NB4 (cell line): ENCODE measurements at places on chromosomes 2 and 18.

DNA sequence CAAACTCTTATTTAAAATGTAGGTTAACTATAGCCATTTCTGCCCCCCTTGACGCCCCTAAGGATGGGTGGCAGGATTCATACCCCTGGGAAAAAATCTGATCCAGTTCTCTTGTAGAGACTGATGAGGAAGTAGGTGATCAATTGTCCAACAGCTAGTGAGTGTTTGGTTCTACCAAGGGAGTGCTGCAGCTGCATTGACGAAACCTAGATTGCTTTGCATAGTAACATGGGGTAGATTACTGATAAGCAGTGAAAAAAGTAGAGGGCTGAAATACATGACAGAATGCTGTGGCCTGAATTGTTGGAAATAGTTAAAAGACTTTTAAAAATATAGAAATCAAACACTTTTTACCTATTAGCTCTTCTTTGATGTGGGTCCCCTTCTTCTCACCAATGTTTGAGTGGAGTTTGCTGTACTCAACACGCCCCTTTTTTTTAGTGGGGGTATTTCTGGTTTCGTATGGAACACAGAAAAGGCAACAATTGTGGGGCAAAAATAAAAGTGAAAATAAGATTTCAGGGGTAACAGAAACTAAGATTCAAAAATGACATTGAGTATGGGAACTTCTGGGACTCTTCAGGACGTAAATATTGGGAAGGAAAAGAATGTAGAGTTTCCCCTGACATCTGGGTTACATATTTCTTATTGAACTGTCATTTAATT, 66.2 kb downstream of the MAIP1 start:
- DNase-seq = no peak

GRCh38 chr2:185625604-185626003, 113.0 kb upstream of the FSIP2 start:
- no peak for DNase-seq

- DNase-seq = no peak
Measured at GRCh38 chr2:217952409-217952808, 50.4 kb downstream of the TNS1 start.

DNA sequence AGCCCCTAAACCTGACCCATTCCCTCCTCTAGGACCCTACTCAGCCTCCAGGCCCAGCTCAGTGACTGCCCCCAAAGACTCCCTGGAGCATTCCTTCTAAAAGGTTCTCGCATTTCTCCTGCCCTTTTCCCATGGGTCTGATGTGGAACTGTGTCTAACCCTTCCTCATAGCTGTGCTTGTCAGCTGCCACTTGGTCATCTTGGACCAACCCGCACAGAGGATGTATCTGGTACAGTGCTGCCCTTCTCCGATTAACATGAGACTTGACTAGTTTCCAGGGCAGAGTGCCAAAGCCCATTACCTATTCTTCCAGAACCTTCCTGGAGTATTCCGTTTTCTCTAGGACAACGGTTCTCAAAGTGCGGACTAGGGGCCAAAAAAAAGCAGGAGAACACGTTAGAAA, 518 bp upstream of the NFU1 start:
- no peak for DNase-seq

DNA sequence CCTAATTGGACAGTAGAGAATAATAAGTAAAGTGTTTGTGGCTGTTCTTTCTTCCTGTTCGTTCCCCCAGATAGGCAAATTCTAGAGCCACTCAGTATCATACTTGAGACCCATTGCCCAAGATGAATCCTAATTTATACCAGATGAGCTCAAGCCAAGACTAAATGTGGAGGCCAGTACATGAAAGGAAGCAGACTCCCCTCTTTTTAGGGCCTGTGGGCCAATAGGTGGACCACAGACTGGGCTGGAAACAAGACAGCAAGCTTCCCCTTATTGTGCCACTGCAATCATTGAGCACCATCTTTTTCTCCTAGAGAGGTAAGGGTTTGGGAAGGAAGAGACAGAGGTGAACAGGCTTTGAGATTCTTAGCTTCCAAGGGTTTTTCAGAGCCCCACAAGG, 141.9 kb downstream of the MGAT5 start:
- peak; percentile 73 for DNase-seq
